ENCODE measurements at places on chromosomes 16 and 17.

GRCh38 chr17:63571632-63572310 is 21.5 kb downstream of the DCAF7 start:
- no peak for DNase-seq

DNA sequence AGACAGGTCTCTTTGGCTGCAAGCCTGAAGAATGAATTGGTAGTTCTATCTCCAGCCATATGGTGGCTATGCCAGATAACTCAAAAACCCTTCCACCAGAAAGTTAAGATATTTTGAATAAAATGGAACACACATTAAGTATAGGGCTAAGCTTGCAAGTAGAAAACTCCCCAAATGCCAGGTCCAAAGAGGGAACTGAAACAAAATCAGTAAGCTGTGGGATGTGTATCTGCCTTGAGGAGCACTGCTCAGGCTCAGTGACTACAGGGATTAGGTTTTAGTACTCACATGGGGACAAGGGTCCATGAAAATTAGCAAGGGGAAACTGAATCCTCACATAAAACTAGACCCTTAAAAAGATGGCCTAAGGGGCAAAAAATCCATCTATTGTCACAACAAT is 115.7 kb upstream of the PMFBP1 start:
- no peak for DNase-seq

DNA sequence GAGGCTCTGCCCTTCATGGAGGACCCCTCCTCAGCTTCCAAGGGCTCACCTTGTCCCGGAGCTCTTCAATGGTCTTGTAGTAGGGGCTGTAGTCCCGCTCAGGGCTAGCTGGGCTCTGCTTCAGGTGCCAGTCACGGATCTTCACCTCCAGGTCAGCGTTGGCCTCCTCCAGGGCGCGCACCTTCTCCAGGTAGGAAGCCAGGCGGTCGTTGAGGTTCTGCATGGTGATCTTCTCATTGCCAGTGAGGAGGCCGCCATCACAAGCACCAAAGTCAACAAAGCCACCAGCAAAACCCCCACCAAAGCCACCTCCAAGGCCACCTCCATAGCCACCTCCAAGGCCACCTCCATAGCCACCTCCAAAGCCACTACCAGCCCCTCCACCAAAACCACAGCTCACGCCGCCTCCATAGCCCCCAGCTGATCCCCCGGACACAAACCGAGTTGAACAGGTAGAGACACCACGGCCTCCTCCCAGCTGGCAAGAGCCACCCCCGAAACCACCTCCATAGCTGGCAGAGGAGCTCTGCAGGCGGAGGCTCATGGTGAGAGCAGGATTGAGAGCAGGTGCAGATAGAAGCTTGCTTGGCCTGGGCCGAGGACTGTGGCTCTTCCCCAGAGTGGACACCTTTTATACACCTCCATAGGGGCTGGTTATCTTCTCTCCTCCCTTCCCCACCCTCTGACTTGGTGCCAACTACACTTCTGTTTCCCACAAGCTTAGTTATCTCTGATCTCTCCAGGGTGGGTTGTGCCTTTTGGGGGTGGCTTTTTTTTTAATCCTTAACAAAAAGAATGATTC is at the start of gene KRT13:
KRT13 (minus strand) TSS at position 606 of the 802 bp plus-strand sequence; CDS start at position 544, 62 bp downstream.
- DNase-seq = no peak

- DNase-seq = no peak
These were observed 502 bp downstream of the FAAP100 start for GRCh38 chr17:81551458-81552243.

- no peak for DNase-seq
These were observed 3.9 kb upstream of the RMI2 start for GRCh38 chr16:11341371-11341770.

DNA sequence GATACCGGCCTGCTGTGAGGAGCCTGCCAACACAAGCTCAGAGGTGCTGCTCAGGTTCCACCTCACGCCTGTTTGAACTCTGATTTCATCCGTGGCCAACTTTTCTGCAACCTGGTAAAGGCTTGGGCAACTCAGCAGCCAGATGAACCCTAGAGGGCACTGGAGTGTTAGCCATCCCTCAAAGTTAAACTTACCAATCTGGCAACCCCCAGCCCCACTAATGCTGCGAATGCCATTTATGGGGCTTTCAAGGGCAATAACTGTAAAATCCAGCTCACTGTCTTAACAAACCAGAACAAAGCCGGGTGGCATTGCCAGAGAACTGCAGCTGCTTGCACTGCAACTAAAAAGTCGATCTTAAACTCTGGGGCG is 105.5 kb downstream of the AXIN2 start:
- DNase-seq = peak; percentile 0

DNA sequence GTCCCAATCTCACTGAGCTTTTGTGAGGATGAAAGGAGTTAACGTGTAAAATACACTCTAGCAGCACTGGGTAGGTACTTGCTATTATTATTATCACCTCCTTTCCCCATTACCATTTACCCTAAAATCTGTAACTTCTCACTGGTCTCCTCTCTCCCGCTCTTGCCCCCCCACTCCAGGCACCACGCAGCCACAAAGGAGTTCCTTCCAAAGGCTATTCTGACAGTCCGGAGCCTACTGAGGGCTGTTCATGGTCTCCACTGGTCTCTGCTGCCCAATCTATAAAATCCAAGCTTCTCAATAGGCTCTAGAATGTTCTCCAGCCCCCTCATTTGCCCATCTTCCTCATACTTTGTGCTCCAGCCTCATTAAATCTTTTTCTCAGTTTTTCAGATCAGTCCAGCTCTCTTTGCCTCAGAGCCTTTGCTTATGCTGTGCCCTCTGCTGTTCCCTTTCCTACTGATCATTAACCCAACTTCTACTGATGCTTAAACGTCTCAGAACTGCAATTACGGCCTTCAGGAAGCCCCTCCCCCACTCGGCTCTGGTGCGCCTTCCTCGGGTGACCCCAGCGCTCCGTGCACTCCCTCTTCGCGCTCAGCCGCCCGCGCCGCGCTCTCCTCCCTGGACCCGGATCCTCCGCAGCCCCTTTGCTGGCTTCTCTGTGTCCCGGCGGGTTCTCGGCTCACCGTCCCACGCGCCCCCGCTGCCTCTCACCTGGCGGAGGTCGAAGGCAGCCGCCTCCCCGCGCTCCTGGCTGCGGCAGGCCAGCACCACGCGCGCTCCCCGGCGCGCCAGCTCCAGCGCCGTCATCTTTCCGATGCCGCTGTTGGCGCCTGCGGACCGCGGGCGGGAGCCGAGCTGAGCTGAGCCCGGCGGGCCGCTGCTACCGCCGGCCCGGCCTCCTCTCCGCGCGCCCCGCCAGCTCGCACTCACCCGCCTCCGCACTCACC is 737 bp downstream of the DHRS13 start:
- DNase-seq = peak; percentile 26

- no peak for DNase-seq
These were observed 16.7 kb upstream of the KPNB1 start for GRCh38 chr17:47632991-47633390.

DNA sequence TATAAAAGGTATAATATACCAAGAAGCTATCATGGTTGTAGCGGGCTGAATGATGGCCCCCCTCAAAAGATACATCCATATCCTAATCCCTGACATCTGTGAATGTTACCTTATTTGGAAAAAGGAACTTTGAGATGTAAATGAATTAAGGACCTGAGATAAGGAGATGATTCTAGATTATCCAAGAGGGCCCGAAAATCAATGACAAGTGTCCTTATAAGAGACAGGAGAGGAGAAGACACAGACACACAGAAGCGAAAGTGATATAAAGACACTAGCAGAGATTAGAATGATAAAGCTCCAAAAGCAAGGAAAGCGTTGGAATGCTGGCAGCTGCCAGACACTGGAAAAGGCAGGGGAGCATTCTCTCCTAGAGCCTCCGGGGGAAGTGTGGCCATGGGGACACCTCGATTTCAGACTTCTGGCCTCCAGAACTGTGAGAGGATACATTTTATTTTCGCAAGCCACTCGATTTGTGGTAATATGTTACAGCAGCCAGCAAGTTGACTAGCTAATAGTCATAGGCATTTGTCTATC is 12.5 kb upstream of the GP1BA start:
- no peak for DNase-seq

DNA sequence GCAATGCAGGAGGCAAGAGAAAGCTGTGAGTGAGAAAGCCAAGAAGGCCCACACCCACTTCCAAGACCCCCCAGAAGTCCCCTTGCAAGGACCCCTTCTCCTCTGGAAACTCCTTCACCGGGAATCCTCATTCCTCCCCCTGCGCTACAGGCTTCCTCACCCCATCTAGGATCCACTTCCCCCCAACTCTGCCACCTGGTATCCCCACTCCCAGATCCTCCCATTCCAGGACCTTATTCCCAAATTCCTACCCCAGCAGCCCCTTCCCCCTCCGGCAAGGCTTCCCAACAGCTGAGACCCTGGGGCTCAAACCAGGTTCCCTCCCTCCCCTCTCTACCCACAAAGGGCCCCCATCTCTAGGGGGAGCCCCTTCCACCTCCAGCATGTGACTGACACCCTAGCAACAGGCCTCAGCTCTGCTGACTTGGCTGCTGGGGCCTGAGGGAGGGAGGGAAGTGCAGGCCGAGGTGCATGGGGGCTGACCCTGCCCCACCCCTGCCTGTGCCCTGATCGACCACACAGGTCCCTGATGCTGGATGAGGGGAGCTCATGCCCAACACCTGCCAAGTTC is 2.1 kb downstream of the HSF4 start:
- DNase-seq = no peak

DNA sequence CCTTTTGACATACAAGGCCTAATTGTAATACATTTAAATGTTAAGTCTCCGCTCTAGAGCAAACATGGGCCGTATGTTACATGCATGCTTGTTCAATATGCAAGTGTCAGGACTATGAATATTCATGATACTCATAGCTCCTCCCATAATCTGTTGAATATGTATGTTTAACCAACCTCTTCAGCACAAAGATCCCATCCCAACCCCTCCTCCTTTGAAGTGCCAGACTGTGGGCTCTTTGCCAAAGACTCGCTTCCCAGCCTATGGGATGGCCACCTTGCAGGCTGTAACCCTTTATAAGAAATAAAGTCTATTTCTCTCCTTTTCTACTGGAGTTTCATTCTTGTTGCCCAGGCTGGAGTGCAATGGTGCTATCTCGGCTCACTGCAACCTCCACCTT is 156.2 kb downstream of the ABCC12 start:
- DNase-seq = no peak

- no peak for DNase-seq
These were observed 1.2 kb downstream of the HS3ST4 start for GRCh38 chr16:25692742-25693508.

- DNase-seq = no peak
These were observed 4.8 kb upstream of the CCL3 start for GRCh38 chr17:36094746-36095145.

DNA sequence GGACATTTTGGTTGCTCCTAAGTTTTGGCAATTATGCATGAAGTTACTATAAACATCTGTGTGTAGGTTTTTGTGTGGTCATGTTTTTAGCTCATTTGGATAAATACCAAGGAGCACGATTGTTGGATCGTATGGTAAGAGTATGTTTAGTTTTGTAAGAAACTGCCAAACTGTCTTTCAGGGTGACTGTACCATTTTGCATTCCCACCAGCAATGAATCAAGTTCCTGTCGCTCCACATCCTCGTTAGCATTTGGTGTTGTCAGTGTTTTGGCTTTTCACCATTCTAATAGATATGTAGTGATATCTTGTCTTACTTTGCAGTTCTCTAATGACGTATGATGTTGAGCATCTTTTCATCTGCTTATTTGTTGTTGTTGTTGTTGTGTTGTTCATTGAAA is 20.2 kb downstream of the TENT4B start:
- no peak for DNase-seq

DNA sequence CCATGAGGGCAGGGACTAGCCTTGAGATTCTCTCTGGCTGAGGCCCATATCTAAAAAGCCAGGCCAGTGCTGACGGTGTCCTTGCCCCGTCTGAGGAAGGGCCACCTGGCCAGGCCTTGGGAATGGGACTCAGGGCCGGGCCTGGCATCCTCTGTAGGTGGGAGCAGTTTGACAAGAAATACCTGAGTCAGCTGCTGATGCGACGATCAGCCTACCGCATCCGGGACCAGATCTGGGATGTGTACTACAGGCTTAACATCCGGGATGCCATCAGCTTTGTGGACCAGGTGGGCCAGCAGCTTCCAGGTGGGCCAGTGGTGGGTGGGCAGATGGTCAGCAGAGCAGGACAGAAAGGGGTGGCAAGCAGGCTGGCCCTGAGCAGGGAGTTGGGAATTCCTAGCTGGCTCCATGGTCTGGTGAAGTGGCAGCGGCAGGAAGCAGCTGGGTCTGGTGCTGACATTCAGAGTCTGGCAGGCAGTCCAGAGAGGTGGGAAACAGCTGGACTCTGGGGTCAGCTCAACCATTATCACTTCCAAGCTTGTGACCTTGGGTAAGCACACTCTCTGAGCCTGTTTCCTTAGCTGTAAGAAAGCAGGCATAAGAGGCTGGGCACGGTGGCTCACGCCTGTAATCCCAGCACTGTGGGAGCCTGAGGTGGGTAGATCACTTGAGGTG is 9.5 kb downstream of the SLC9A5 start:
- no peak for DNase-seq

DNA sequence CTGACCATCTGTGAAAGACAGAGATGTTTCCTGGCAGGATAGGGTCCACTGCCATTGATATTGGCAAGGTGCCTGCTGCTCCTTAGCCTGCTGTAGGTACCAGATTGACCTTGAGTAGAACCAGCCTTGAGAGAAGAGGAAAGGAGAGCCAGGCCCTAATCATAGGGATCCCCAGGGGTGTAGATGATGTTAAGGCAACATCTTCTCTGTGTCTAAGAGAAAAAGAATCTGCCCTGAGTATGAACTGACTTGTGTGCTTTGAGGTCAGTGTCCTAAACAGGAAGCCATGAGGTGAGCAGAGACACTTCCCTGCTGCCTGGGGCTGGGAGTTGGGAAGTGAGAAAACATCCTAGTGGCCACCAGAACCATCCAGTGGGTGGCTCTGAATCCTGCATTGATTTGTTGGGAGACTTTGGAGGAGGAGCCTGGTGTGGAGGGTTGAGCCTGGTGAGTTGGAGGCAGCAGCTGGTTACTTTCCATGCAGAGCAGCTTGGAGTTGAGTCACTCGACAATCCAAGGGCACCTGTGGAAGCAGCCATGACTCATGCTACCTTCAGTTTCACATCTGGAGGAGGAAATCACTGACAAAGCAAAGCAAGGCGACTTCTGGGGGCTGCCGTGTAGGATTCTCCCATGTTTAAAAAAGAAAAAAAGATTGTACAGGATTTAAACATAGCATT is 47.8 kb downstream of the BMERB1 start:
- no peak for DNase-seq

GRCh38 chr17:27180322-27180721 is 113.6 kb upstream of the WSB1 start:
- no peak for DNase-seq

GRCh38 chr16:3009568-3010390 is 2.9 kb upstream of the CLDN9 start:
- no peak for DNase-seq

DNA sequence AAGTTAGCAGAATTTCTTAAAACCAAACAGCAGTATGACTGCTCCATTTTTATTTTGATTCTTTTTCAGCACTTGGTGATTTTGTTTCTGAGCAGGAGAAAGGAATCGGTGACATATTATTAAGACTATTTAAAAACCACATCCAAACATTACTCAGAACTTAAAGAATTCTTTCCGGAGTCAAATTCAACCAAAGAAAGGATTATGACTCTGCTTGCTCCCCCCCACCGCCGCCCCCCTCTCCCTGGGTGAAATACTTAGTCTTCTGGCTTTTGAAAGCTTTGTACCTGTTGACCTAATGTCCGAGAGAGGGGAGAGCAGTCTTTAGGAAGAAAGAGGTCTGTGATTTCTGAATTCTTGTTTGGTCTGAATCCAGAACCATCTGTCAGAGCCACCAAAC is 17.9 kb upstream of the COL1A1 start:
- DNase-seq = no peak

- no peak for DNase-seq
These were observed 22.0 kb upstream of the NSMCE1 start for GRCh38 chr16:27290562-27290961.

- DNase-seq = no peak
These were observed 131.5 kb downstream of the OR1D5 start for GRCh38 chr17:2931876-2932275.
